ENCODE measurements at places on chromosomes 7 and 10.

DNA sequence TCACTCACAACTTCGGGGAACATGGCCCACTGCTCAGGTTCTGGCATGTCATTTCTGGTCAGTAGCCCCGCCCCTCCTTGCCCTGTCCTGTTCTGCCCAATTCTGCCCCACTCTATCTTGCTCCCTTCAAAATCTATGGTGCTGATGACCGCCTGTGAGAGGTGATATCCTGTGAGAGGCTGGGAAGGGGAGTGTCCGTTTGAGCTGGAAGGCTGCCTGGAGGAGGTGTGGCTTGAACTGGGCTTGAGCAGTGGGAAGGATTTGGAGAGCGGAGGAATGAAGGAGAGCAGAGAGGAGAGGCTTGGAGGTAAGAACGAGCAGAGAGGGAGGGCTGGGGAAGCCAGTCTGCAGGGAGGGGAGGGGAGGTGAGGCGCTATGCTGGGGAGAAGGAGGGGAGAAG, 145.3 kb downstream of the RPS24 start:
- DNase-seq: peak; percentile 26

- DNase-seq: no peak
Observed at GRCh38 chr7:105822806-105823205, 53.6 kb downstream of the ATXN7L1 start.

DNA sequence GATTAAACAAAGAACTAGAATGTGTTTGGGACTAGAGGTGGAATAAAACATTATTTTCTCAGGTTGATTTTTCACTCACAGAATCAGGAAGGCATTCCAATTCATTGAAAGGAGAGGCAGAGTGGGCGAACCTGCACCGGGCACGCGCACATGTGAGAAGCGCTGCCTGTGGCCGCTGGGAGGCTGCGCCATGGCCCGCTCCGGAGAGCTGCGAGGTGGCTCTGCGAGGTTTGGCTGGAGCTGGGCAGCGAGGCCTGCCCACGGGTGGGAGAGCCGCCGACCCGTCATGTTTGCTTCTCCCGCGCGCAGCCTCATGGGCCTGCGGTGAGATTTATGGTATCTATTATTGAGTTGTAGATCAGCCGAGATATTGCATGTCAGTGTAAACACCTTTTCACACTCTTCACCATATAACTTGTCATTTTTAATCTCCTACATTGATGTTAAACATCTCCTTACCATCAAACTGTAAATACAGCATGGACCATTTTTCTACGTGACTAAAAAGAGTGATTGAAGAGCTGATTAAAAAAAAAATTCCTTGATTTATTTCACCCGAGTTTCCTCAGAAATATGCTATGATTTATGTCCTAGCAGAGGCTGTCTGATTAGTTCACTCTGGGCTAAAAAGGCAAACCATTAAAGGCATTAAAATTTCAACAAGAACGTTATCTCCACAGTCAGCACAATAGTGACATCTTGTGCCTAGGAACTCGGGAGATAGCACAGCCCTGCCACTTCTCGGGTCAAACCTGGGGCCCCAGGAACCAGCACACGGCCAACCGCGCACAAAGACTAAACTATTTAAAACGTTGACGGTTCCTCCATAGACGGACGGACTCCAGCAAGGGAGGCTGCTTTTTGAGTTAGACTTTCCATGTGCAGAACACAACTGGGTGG, 96.6 kb upstream of the RNF32 start:
- DNase-seq: no peak

DNA sequence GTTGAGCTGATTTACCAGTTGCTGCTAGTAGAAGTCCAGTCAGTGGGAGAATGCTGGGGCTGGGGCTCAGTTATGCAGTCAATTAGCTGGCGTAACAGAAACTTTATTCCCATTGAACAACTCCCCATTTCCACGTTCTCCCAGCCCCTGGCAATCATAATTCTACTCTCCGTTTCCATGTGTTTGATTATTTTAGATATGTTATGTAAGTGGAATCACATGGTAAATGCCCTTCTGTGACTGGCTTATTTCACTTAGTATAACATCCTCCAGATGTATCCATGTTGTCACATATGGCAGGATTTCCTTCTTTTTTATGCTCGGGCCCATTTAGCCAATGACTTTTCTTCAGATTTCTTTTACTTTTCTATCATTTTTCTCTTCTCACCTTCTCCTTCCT, 61.1 kb upstream of the EXOC4 start:
- DNase-seq: no peak

DNA sequence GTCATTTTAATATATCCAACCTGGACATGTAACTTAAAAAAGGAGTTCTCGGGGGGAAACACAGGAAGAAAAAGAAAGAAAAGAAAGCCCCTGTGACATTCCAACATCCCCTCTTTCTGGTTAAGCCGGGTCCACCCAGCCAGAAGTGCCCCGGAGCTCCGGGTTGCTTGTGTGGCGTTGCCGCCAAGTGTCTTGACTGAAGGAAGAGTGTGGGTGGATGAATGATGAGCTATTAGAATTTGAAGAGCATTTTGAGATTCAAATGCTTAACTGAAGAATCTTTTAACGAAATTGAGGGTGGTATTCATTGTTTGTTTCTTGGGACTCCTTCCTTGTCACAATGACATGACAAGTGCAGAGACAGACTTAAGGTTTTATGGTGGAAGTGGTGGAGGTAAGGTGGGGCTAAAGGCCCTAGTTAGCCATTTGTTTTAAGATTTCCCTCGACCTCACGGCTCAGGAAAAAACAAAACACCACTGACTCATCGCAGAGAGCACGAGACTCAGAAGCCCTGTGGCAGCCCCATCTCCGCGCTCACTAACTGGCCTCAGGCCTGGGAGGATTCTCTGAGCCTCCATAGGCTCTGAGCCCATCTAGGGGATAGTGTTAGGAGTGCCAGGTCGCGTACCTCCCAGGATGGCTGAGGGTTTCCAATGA, 1.8 kb upstream of the GLI3 start:
- peak; percentile 94 for DNase-seq

DNA sequence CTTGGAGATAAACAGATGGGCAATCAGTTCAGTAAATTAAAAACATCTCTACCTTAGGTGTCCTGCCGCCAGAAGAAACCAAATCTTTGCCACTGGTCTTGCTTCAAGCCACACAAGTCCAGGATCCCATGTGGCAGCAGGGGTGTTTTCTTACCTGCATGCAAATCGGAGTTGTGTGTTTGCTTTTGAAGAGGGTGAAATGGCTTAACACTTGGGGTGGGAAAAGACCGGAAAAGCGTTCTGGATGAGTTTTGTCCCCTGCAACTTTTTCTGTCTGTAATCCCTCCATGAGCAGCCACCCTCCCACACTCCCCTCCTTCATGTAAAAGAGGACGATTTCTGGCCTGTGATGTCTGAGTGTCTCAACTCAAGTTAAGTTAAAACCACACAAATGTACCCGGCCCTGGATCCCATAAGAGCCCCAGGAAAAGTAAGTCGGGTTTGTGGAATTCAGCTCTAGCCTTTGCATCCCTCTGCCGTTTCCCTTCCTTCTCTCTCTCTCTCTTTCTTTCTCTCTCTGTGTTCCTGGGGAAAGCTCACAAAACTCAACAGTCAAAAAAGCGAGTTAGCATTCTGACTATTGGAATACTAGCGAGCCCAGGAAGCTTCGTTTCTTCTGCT, 178.5 kb downstream of the TCF7L2 start:
- DNase-seq: no peak

DNA sequence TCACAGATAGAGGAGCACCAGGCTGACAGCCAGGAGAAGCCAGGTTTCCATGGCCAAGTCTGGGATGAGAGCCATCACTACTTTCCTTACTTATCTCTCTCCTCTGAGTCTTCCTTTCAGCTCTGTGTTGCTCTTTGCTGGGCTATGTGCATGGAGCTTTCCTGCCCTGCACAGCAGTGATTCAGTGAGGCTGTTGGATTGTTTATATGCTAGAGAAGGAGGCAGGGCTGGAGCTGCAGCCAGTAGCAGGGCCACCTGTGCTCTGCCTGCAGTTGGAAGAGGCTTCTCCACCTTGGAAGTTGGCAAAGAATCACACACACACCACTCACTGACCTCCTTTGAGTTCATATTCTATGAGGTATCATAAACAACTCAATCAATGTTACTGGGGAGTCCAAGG, at the start of gene CYP3A4:
Gene CYP3A4, minus strand, starts transcription at position 178 of the 400 bp plus-strand sequence. Its CDS starts 103 bp downstream, at position 75.
- DNase-seq: no peak

- DNase-seq: peak; percentile 19
Observed at GRCh38 chr7:98211221-98211675, at the start of gene BHLHA15. Gene BHLHA15, plus strand, starts transcription at chr7:98211439. Its CDS starts 871 bp downstream, at chr7:98212310.

GRCh38 chr10:30125496-30125895, 66.1 kb upstream of the JCAD start:
- no peak for DNase-seq

DNA sequence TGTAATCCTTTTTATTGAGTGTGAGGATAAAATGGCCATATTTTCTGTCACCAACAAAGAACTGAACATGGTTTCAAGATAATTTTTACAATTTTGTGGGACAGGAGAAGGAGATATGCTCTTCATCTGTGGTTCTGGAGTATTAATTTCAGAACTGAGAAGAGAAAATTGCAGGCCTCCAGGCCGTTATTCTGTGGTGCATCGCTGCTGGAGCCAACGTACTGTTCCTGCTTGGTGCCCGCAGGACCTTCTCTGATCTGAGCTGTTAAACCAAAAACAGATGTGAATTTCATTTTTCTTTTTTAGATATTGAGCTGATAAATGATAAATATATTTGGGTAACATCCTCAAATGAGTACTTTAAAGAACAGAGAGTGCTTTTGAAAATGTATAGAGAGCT, 63.9 kb downstream of the IKZF1 start:
- no peak for DNase-seq

- peak; percentile 64 for DNase-seq
Observed at GRCh38 chr10:89213191-89213808, 6.2 kb upstream of the CH25H start.

GRCh38 chr10:62527019-62527827, 153.1 kb downstream of the ZNF365 start:
- no peak for DNase-seq

GRCh38 chr7:104980841-104981671, 32.9 kb upstream of the KMT2E start:
- DNase-seq: peak; percentile 84

DNA sequence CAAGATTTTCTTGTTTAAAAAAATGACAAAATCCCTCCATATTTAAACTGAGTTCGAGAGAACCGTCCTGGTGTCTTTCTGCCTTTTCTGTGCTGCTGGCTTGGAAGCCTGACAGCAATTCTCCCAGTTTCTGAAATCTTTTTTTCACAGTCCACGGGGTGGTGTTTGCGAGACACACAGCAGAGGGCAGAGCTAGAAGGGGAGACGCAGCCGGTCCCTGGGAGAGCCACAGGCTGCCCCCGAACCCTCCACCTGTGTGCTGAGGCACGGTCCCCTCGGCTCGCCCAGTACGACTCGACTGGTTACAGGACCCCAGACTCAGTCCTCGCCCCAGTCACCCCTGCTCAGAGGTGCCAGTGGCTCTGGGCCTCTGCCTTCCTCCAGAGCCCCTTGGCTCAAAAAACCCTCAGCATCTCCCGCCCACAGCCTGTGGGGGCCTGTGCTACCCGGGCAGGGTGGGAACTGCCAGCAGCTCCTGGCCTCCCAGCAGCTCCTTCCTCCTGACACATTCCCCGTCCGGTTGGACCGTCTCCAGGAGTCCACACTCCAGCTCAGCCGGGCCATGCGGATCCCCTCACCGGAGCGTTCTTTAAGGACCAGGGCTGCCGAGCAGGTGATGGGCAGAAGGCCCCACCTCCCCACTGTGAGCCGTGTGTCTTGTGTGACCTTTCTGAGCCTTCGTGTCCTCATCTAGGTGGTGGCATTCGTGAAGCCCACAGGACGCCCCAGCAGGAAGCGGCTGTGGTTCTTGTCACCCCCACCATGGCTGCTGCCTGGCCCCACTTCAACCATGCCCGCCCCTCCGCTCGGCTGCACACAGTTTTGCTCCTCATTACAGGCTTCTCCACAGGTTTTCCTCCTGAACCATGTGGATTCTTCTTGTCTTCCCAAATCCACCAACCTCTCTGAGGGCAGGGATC, 52.3 kb upstream of the EN2 start:
- no peak for DNase-seq

DNA sequence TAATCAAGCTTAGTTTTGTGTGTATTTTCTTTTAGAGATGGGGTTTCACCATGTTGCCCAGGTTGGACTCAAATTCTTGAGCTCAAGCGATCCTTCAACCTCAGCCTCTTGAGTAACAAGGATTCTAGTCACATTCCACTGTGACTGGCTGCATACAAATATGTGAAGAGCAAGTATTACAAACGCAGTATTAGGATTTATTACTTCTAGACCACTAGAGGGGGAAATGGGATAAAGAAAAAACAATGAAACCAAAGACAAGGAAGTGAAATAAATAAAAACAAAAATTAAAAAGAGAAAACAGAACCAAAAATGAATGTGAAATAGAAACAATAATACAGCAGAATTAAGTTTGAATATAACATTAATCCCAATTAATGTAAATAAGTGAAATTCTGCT, 308.7 kb downstream of the ANKRD30A start:
- DNase-seq: peak; percentile 2

GRCh38 chr7:117065571-117066150, 112.4 kb downstream of the ST7 start:
- no peak for DNase-seq

DNA sequence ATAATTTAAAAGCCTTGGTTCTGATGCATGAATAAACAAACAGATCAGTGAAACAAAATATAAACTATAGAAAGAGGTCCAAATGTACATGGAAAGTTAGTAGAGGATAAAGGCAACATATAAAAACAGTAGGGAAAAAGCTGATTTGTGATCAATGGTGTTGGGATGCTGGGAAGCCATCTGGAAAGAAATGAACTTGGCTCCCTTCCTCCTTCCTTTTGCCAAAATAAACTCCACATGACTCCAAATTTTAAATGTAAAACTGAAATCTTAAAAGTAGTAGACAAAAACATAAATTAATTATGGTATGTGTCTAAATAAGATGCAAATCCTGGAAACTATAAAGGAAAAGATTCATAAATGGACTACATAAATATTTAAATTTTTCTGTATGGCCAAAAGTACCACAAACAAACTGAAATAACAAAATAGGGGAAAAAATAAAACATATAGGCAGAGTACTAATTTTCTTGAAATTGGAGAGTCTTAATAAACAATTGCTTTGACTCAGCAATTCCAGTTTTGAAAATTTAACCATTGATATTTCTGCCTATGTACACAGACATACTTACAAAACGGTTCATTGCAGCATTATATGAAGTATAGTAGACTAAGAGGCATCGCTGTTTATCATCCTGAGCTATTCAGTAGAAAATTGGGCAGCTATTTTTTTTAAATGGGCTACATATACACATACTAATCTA, 77.0 kb upstream of the TRIM24 start:
- DNase-seq: no peak

GRCh38 chr7:47333959-47334358, 248.0 kb downstream of the TNS3 start:
- DNase-seq: no peak
